Psoas muscle (tissue), 8 donors: ENCODE measurements at places on chromosomes 13 and 19. TPM values are rescaled to one million over a fixed set of nuclear protein-coding genes. Genes with fewer than 3 reads are reported as not detected.

Gene ZNF582
- total RNA-seq = 1.1 TPM

Gene ZNF568
- total RNA-seq = 8.5 TPM

- no peak for DNase-seq
These were observed 41.8 kb upstream of the UBAC2 start for GRCh38 chr13:99158846-99159245.

GRCh38 chr13:59166174-59166573 is 997.6 kb downstream of the DIAPH3 start:
- DNase-seq = no peak

GRCh38 chr13:113398963-113399754 is 35.2 kb upstream of the GRTP1 start:
- DNase-seq = peak; percentile 70

Gene FFAR3
- total RNA-seq = not detected

Gene RFPL4A
- not detected for total RNA-seq

Gene LILRB5
- 2.2 TPM for total RNA-seq

Gene GAPDHS
- not detected for total RNA-seq

GRCh38 chr13:92938486-92939020 is 288.1 kb upstream of the GPC6 start:
- DNase-seq = no peak
